Hematopoietic multipotent progenitor cell treated with erythropoietin and hydrocortisone succinate and interleukin-3 and kit ligand, for 4 days (in vitro differentiated cells): ENCODE measurements at places on chromosomes 3 and 15.

DNA sequence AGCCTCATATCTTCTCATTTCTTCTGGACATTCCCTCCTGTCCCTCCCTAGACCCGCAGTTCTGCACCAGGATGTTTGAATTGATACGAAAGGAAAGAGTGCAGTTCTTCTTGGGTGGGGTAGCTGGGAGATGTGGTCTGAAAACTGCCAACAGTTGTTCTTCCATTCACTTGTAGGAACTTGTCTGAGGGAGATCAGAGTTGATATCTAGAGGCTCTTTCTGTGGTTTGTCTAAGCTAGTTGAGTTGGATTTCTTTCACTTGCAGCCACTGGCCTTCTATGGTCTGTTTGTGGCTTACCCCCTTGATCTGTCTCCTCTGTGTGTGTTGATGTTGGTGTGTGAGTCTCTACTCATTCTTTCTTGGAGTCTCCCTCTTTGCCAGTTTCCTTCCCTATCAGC, 42.5 kb upstream of the PIK3CB start:
- DNase-seq: peak; percentile 93

- peak; percentile 44 for DNase-seq
These were observed 6.4 kb downstream of the ATP8B4 start for GRCh38 chr15:50112488-50113186.

GRCh38 chr3:190210608-190211007, 89.9 kb upstream of the P3H2 start:
- DNase-seq: no peak

DNA sequence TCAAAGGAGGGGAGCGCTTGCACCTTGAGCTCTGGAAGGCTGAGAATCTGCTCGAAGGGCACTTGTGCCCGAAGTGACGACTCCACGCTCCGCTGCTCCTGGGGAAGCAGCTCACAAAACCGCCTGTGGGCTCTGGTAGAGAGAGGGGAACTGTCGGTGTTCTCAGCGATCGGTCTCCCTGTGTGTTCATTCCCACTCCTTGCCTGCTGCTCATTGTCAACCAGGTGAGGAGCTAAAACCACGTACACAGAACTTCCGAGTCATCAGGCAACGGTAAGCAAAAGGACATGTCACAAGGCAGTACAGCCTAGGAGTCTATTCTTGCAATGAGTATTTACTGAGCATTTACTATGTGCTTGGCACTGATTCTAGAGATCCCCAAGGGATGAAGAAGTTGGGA, 1.5 kb downstream of the CIB1 start:
- no peak for DNase-seq

DNA sequence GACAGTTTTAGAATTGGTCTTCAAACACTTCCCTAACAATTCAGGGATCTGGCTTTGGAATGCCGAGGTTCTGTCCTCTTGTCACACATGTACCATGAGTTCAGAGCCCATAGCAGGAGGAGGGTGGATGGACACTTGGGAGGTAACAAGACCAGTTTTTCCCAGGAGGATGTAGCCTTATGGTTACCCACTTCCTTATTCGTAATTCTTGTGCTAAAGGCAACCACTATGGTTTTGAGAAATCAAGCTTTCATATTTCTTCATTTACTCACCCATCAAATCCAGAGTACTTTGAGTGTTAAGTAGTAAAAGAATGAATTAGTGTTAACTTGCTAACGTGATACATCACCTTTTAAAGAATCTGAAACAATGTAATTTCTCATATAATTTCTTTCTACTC, 479.6 kb upstream of the ALCAM start:
- DNase-seq: no peak

DNA sequence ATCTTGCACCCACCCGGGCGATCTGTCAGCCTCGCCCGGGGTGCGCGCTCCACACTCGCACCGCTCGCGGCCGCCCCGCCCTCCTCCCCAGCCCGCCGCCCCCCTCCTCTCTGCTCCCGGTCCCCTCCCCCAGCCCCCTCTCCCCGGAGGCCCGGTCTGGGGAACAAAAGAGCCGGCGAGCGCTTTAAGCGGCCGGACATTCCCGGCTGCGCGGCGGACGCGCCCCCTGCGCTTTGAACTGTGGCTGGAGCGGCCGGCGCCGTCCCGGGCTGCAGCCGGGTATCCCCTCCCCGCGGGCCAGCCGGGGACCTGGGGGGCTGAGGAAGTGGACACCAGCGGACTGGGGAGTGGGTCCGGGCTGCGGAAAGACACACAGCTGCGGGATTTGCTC, at the start of gene IGDCC3:
TSS of gene IGDCC3 (minus strand) at position 27 of the 391 bp plus-strand sequence. CDS start 214 bp downstream, outside the sequence.
- DNase-seq: no peak

GRCh38 chr3:97871801-97872524, 50.2 kb downstream of the CRYBG3 start:
- no peak for DNase-seq
